ENCODE measurements at places on chromosomes 2 and 18.
A peak's percentile ranks its signal among the peaks of the same experiment; 100 is the strongest.

DNA sequence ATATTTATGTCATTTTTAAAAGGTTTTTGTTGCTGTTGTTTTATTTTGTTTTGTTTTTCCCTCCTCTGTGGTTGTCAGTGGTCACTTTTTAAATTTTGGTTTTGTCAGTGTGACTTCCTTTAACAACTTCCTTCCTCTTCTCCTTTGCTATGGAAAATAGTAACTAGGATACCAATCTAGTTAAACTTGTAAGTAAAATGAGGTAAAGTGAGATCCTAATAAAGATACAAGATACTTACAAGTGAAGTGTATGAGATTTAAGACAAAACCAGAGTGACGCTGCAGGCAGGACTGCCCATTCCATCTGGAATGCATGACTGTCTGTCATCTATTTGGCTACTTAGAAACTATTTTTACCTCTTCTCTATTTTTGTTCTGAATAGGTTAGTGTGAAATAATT is 30.6 kb upstream of the CREB1 start:
- DNase-seq, result no peak

DNA sequence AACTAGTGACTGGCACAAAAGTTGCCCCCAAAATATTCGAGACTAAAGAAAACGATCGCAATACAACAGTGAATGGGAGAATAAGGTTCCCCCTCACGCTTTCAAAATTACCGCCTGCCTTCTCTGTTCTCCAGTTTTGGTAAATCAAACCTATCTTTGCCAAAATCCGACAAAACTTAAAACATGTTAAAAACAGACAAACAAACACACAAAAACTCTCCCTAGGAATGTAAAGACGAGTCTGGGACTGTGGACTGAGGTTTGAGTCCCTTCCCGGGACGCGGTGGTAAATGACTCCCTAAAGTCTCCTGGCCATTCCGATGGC is 435 bp upstream of the IMPACT start:
- no peak for DNase-seq

DNA sequence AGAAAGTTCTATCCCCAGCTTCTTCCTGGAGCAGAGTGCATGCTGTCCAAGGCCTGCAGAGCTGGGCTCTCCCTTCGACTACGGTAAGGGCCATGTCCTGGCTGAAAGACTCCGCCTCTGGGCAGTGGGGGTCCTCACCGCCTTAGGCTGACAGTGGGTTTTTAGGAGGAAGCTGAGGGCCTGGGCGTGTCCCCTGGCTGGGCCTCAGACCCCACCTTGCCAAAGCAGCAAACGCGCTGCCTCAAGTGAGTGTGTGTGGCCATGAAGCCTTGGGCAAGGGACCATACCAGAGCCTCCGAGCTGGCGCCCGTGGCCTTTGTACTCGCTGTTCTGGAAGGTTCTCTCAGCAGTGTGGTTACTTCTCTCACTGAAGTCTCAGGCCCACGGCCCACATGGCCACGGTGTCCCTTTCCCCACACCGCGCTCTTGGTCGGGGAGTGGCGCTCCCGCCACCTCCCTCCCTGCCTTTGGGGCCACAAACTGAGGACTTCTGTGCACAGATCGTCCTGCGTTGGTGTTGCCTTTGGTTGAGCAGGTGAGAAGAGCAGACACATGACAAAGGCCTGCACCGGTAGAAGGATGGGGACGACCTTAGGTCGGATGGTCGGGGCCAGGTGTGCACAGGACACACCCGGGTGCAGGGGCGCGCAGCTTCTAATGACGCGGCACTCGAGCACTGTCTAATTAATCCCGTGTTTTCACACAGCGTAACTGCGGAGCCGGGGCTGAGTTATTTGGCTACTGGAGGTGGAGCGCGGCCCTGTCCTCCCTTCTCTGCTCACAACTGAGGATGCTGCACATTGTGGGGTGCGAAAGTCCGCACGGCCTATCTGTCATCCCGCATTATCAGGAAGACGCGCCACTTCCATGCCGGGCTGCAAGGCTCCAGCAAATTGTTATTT is 121.6 kb downstream of the PTGR3 start:
- DNase-seq, result no peak

DNA sequence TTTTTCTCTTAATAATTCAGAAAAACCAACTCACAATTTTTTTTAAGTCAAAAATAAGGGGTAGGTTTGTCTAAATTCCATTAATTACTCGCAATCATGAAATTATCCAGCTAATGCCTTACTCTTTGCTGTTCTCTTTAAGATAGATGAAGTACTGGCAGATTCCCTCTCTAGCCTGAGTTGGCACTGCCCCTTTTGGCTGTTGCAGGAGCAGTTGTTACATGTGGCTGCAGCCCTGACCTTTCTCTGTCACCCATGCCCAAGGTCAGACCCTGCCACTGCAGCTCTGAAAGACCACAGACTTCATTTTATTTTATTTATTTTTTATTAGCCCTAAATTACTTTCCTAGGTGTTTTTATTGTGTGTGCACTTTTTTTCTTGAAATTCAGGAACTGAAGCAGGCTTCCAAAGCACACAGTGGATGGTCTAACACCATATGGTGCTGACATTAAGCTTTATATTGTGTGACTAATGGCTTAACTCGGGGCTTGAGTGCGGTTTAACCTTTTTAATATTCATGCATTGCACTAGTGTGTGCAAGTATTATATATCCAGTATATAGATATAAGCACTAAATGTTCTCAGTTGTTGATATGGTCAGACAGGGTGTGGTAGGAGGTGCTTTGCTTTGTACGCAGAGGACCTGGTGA is 313.0 kb downstream of the CDH2 start:
- DNase-seq, result no peak

DNA sequence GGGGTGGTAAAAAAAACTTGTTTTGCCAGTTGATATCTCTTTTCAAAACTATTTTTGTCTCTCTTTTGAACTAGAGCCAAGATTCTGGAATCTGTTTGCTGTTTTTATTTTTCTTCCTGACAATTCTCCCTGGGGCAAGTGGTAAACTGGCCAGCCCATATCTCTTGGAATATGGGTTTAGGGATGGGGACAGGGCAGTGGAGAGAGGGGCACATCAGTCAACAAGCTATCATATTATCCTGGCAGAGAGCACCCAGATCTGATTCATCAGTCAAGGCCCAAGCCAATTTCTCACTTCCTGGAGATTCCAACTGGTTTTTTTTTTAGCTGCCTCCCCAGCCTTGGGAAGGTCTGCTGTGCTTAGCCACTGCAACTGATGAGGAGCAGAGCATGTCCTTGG is 52.3 kb downstream of the ARHGAP28 start:
- DNase-seq, result peak; percentile 10

DNA sequence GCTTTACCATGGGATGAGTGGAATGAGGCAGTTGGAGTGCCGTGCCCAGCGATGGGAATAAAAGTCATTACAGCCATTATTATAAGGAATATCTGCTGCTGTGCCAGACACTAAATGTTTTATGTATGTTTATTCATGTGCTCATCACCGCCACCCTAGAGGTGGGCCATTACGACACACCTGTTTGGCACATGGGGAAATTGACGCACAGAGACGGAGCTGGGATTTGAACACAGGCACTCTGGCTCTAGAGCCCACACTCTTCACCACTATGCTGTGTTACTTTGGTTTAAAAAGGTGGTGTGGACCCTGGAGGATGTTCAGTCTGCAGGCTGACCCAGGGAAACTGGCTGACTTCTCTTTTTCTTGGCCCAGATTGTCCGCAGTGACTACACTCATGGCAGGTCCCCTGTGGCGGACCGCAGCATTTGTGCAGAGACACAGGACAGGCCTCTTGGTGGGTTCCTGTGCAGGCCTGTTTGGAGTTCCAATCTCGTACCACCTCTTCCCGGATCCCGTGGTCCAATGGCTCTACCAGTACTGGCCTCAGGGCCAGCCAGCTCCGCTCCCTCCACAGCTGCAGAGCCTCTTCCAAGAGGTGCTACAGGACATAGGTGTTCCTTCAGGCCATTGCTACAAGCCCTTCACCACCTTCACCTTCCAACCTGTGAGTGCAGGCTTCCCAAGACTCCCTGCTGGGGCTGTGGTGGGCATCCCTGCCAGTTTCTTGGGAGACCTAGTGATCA is 1.6 kb downstream of the TMEM177 start:
- no peak for DNase-seq

- DNase-seq, result no peak
Observed at GRCh38 chr18:26271917-26272549, 45.8 kb downstream of the TAF4B start.

DNA sequence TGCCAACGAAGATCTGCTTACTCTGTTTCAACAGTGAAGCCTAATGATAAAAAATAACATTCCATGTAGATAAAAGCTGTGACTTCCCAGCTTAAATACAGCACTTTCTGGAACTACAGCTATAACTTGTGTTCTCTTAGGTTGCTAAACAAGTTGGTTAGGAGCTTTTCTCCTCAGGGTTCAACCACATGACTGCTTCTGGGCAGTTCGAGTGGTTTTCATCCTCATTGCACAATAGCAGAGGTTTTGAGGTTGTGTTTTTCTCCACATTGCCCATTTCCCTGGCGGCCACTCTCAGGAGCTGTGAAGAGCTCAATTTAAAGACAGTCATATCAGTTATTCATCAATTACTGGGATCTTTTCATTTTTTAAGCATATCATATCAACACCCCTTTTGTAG is 102.2 kb upstream of the CYP1B1 start:
- DNase-seq, result no peak

GRCh38 chr2:195651046-195651445 is 6.0 kb upstream of the SLC39A10 start:
- DNase-seq, result no peak

DNA sequence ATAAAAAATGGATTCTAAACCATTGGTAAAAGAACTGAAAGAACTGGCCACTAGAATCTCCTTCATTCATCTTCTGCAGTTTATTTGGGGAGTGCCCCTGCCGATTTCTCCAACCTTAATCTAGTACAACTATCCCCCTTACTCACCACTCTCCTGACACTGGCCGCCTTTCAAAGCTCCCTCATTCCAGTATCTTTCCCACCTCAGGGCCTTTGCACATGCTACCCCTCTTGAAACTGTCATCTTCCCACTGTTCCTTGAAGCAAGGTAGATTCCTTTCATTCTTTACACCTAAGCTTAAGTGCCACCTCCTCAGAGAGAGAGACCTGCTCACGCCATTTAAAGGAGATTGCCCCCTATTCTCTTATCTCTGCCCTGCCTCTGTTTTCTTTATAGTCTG is 147.9 kb downstream of the MCFD2 start:
- DNase-seq, result no peak

DNA sequence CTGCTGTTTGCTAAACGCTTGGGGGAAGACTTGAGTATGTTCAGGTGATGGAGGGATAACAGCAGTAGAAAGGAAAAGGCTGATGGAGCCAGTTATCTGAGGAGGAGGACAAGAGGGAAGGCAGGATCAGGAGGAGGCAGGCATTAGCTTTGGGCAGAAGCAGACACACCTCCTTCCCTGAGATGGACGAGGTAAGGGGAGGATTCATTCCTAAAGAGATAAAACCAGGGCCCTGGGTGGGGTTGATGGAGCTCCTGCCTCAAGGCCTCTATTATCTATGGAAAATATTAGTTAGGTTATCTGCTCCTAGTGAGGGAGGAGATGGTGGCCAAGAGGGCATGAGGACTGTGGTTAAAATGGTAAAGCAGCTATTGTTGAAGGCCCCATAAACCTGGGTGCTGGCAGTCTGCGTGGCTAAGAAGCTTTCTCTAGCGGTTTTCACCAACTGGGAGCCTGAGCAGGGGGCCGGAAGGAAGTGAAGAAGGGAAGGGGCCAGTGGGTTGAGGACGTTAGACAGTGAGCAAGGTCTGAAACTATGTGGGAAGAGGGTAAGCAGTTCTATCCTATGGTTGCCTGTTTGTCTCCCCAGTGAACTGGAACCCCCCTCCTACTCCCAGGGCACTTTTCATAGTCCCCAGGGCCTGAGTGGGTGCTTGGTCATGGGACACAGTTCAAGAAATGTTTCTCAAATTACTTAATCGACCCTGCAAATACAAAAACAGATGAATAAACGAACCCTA is 56.6 kb upstream of the HK2 start:
- no peak for DNase-seq

- no peak for DNase-seq
Observed at GRCh38 chr2:202762556-202762955, 109.0 kb downstream of the ICA1L start.

- DNase-seq, result no peak
Observed at GRCh38 chr2:64005707-64006356, 13.4 kb downstream of the VPS54 start.

DNA sequence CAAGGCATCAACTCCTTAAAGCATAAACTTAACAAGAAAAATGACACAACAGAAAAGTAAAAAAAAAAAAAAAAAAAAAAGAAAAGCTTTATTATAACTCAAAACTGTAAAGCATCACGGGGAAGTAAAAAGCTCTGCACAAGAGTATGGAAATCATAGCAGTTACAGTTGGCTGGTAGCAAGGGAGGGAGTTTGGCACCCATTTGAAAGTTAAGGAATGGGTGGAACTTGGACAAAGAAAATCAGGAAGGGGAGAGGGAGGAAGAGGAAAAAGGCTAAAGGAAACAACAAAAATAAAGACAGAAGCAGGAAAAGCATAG is 8.6 kb downstream of the KLF7 start:
- DNase-seq, result no peak

GRCh38 chr2:3280683-3281520 is 96.7 kb downstream of the EIPR1 start:
- no peak for DNase-seq

DNA sequence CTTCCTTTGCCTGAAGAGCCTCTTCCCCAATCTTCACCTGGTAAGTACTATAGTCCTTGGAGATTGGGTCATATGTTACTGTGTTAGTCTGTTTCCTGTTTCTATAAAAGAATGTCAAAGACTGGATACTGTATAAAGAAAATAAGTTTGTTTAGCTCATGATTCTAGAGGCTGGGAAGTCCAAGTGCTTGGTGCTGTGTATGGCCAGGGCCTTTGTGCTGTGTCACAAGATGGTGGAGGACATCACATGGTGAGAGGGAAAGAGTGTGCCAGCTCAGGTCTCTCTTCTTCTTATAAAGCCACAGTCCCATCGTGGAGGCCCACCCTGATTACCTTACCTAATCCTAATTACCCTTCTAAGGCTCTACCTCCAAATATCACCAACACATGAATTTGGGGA is 20.9 kb downstream of the ARHGAP28 start:
- no peak for DNase-seq

DNA sequence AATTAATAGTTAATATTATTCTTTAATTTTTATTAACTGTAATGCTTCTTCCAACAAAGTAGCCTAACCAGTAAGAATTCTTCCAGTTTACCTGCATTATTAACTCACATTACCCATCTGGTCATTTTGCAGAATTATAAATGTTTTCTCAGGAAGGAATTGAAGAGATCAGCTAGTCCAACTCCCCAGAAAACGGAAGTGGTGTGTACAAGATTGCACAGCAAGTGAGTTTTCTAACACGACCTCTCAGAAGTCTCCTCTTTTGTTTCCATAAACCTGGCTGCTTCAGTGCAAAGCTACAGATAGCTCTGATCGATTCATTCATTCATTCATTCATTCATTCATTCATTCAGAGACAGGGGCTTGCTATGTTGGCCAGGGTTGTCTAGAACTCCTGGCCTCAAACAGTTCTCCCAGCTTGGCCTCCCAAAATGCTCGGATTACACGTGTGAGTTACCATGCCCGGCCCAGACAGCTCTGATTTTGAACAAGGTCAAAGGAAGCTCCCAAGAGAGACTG is 128.8 kb upstream of the REV1 start:
- DNase-seq, result no peak
